Activated T-cell treated with anti-CD3 and anti-CD28 coated beads, Interleukin-2, amount 50 U/mL, for 72 hours (primary cell): ENCODE measurements at places on chromosomes 12 and 14. TPM values are rescaled to one million over a fixed set of nuclear protein-coding genes. Genes with fewer than 3 reads are reported as not detected.

Gene NPAS3
- not detected for total RNA-seq

DNA sequence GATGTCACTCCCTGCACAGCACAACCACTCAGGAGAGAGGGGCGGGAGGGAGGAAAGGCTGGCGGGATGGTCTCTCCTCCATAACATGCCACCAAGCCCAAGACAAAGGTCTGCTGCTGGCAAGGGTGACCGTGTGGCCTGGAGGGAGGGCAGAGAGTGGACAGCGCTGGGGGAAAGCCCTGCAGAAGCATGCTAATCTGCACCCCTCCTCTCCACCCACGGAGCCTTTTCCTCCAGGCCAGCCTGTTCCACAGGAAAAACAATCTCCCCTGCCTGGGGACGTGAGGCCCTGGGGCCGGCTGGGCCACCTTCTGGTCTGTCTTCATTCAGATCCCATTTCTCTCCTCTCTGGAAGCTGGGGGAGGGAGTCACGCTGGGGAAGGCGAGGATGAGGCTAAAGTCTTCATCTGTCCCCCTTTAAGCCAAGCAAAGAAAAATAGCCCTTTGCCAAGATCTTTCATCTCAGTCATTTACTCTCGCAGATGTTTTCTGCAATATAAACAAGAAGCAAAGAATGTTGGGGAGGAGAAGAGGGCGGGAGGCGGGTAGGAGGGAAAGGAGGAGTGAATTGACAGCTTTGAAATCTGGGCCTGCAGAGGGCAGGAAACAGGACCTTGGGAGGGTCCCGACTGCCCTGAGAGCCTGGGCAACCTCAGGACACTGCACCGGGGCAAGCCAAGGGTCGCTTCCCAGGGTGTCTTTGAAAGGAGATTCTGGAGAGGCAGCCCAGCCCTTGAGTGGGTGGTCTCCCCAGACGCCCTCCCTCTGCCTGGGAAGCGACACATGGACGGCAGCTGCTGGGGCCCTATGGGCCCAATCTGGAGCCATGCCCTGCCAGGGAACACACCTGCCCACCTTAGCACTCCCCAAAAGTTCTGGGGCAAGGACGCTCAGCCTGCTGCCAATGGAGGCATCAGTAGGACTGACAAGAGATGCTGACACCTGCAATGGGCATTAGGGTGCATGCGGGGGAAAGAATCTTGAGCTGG, 133.6 kb downstream of the ZFP36L1 start:
- H3K4me1 ChIP-seq = peaks cover 36% of the 10 kb centered on the region
- H3K4me3 ChIP-seq = no peak overlapping the region
- peaks cover 6% of the 10 kb centered on the region for H3K27me3 ChIP-seq

GRCh38 chr12:51814311-51815088, 34.0 kb downstream of the FIGNL2 start:
- H3K27me3 ChIP-seq = peaks cover 16% of the 10 kb centered on the region
- DNase-seq = peak; percentile 84
- H3K36me3 ChIP-seq = no peaks in the 10 kb centered on the region
- H3K4me1 ChIP-seq = peaks cover 9% of the 10 kb centered on the region

DNA sequence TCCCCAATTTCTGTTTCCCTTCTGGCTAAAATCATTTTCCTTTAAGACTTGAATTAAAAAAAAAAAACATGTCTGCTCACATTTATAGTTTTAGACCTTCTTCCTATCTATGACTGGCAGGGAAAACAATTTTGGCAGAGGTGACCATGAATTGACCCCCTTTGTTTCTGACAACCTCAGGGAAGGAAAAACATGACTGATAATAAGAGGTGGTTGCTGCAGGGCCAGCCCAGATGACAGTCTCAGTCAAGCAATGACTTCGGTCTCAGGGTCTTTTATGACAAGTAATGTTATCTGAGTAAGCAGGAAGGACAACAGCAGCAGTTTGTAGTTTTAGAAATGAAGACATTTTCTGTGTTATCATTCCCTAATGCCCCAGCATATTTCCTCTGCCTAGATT, 430.9 kb downstream of the LRIG3 start:
- no peaks in the 10 kb centered on the region for H3K27me3 ChIP-seq
- H3K27ac ChIP-seq = no peak overlapping the region
- H3K4me1 ChIP-seq = no peaks in the 10 kb centered on the region
- no peaks in the 10 kb centered on the region for H3K36me3 ChIP-seq
- DNase-seq = no peak
- no peak overlapping the region for H3K4me3 ChIP-seq

GRCh38 chr14:75439989-75440388, 12.2 kb downstream of the JDP2 start:
- H3K36me3 ChIP-seq = no peaks in the 10 kb centered on the region
- H3K27me3 ChIP-seq = peaks cover 8% of the 10 kb centered on the region
- no peak overlapping the region for H3K4me3 ChIP-seq

Gene WSCD2
- not detected for total RNA-seq

- H3K27ac ChIP-seq = no peak overlapping the region
- DNase-seq = no peak
- H3K4me3 ChIP-seq = no peak overlapping the region
- no peaks in the 10 kb centered on the region for H3K4me1 ChIP-seq
These were observed 15.1 kb downstream of the NAV3 start for GRCh38 chr12:77845831-77846230.

DNA sequence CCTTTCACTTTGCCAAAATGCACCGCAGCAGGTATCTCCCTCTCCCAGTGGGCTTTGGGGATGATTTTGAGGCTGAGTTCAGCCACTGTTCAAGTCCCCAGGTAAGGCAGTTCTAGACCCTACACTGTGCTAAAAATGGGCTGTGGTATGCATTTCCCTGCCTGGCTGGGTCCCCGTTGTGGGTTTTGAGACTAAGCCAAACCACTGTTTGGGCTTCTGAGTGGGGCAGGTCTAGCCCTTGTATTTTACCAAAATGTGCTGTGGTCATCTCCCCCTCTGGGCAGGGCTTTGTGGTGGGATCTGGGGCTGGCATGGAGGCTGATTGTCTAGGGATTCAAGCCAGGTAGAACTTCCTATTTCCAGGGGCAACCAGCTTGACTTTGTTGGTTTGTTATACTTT, 13.6 kb upstream of the OR4Q3 start:
- no peak overlapping the region for H3K27ac ChIP-seq
- H3K27me3 ChIP-seq = no peaks in the 10 kb centered on the region
- no peak for DNase-seq

Gene CAMKK2
- 22.2 TPM for total RNA-seq

Gene TMCC3
- 1.6 TPM for total RNA-seq

Gene PTCSC3
- not detected for total RNA-seq

DNA sequence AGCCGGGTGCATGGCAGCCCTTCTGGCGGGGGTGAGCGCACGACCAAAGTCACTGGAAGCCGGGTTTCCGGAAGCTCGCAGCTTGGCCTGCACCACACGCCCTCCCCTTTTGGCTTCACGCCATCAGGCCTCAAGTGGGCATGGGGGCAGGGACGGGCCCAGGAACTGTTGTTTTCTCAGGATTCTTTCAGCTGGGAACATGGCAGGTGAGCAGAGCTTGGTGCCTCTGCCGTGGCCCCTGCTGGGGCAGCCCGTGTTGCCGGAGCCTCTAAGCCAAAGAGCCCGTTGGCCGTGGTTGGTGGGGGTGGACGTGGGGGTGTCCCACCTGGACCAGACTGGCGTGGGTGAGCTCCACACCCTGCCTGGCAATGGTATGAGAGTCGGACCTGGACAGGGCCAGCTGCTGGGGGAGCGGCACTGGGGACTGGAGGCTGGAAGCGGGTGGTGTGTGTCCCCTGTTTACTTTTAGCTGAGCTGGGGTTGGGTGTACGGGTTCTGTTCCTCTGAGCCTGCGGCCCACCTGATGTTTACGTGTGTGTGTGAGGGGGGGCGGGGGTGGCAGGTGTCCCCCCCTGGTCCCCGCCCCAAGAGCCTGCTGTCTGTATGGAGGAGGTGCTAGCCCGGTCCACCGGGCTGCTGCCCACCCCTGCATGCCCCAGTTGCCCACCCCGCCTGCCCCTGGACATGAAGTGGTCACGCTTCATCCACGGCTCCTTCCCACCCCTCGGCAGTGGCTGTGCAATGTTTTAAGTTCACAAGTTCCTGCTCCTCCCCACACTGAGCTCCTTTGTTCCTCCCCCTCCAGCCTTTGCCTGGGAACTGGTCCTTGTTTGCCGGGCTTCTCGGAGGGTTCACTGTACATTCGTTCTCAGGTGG, 28.7 kb upstream of the PLD4 start:
- H3K27me3 ChIP-seq = no peaks in the 10 kb centered on the region
- no peaks in the 10 kb centered on the region for H3K36me3 ChIP-seq
- DNase-seq = no peak
- no peaks in the 10 kb centered on the region for H3K4me1 ChIP-seq
- H3K27ac ChIP-seq = no peak overlapping the region
- H3K4me3 ChIP-seq = no peak overlapping the region

GRCh38 chr12:27779416-27779919, 565 bp upstream of the KLHL42 start:
- peak overlapping the region; percentile 81 for H3K4me3 ChIP-seq
- peak; percentile 3 for DNase-seq
- no peaks in the 10 kb centered on the region for H3K36me3 ChIP-seq
- peaks cover 10% of the 10 kb centered on the region for H3K27me3 ChIP-seq
- peak overlapping the region; percentile 12 for H3K27ac ChIP-seq
- H3K4me1 ChIP-seq = peaks cover 30% of the 10 kb centered on the region

- no peak overlapping the region for H3K27ac ChIP-seq
- H3K4me1 ChIP-seq = no peaks in the 10 kb centered on the region
- peaks cover 2% of the 10 kb centered on the region for H3K36me3 ChIP-seq
- no peak overlapping the region for H3K4me3 ChIP-seq
- no peaks in the 10 kb centered on the region for H3K27me3 ChIP-seq
These were observed 878.9 kb upstream of the SEL1L start for GRCh38 chr14:82412545-82412944.

DNA sequence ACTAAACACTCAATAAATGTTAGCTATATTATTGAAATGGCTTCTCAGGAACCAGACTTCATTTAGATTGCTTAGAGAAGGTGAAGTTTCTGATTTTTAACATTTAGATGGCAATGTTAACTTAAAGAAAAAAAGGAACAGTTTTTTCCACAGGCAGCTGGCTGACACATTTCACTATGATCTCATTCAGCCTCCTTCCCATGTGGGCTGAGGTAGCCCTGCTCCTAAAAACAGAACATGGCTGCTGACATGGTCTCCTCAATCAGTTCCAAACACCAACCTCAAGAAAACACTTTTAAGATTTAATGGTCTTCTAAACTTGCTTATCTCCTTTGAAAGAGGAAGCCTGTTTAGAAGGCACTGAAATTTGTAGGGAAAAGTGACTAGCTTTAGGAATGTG, 23.8 kb downstream of the GNS start:
- no peak overlapping the region for H3K4me3 ChIP-seq
- H3K36me3 ChIP-seq = peaks cover 8% of the 10 kb centered on the region
- no peak overlapping the region for H3K27ac ChIP-seq
- H3K4me1 ChIP-seq = peaks cover 34% of the 10 kb centered on the region
- no peaks in the 10 kb centered on the region for H3K27me3 ChIP-seq

DNA sequence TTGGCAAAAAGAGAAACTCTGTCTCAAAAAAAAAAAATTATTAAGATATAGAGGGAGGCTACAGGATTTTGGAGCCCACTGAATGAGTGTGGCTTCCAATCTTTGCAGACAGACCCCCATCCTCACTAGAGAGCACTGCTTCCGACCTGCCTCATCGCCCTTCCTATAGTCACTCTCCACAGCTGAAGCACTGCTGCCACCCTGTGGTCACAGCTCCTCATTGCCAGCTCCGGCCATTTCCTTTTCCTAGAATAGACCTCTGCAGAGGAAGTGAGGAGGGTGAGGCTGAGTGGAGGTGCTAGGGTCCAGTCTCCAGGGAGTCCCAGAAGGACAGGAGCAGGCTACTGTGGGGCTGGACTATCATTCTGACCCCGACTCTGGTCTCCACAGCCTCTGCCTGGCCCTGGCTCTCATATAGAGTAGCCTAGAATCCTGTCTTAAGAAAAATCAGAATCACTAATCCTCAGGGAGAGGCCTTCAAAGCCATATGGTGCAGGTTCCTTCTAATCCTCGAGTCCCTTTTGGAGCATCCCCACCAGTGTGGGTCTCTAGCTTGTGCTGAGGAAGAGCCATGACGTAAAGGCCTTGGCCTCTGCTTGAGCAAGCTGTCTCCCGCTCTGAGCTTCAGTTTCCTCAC, 1.4 kb upstream of the NPFF start:
- H3K27me3 ChIP-seq = no peaks in the 10 kb centered on the region
- H3K36me3 ChIP-seq = peaks cover 3% of the 10 kb centered on the region
- peaks cover 20% of the 10 kb centered on the region for H3K4me1 ChIP-seq
- peak; percentile 86 for DNase-seq
- peak overlapping the region; percentile 11 for H3K27ac ChIP-seq
- H3K4me3 ChIP-seq = no peak overlapping the region

- no peak overlapping the region for H3K27ac ChIP-seq
- H3K36me3 ChIP-seq = no peaks in the 10 kb centered on the region
- DNase-seq = no peak
- H3K4me1 ChIP-seq = no peaks in the 10 kb centered on the region
- peaks cover 6% of the 10 kb centered on the region for H3K27me3 ChIP-seq
These were observed 124.2 kb downstream of the GLT1D1 start for GRCh38 chr12:128977441-128977840.

DNA sequence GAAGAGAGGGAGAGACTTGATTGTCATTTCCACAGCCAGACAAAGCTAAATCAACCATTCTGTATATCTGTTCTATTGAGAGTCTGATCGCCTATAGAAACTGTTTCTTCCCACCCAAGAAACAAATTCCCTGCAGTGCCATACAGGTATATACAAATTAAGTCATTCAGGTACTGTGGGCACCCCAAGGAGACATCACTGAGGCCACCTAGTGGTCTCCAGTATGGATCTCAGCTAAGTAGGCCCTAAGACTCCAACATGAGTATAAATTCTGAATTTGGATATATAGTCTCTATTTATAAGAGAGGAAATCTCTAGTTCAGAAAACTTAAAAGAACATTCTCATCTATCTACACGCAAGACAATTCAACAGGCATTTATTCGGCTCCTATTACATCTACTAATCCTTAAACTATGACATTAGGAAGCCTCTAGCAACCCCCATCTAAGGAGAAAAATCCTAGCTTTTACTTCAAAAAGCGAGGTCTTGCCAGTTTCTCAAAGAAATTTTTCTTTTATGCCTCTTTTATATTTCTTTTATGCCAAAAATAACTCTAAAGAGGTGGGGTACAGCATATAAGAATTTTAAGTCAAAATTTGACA, 62.6 kb downstream of the DCAF5 start:
- H3K27ac ChIP-seq = no peak overlapping the region
- H3K27me3 ChIP-seq = no peaks in the 10 kb centered on the region
- H3K4me3 ChIP-seq = no peak overlapping the region
- peak; percentile 16 for DNase-seq
- peaks cover 3% of the 10 kb centered on the region for H3K36me3 ChIP-seq

GRCh38 chr12:132899033-132899432, 11.6 kb upstream of the CHFR start:
- H3K36me3 ChIP-seq = no peaks in the 10 kb centered on the region
- H3K27me3 ChIP-seq = no peaks in the 10 kb centered on the region

- no peak overlapping the region for H3K27ac ChIP-seq
- no peaks in the 10 kb centered on the region for H3K27me3 ChIP-seq
- peaks cover 3% of the 10 kb centered on the region for H3K36me3 ChIP-seq
- no peak for DNase-seq
- H3K4me1 ChIP-seq = peaks cover 44% of the 10 kb centered on the region
These were observed 15.7 kb upstream of the NFKBIA start for GRCh38 chr14:35420036-35420811.

DNA sequence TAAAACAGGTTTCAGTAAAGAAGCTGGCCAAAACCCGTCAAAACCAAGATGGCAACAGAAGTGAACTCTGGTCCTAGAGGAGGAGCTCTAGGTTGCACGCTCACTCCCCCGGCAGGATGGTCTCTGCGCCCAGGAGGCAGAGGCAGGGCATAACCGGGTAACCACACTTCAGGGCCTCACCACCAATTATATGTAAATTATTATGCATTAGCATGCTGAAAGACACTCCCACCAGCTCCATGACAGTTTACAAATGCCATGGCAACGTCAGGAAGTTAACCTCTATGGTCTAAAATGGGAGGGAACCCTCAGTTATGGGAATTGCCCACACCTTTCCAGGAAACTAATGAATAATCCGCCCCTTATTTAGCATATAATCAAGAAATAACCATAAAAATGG, 20.1 kb upstream of the SLC6A12 start:
- H3K4me1 ChIP-seq = no peaks in the 10 kb centered on the region
- H3K27ac ChIP-seq = no peak overlapping the region
- H3K36me3 ChIP-seq = peaks cover 4% of the 10 kb centered on the region
- no peak for DNase-seq
- H3K4me3 ChIP-seq = no peak overlapping the region
